Muscle of arm (tissue), 14 donors: ENCODE measurements at places on chromosomes 4 and X. TPM values are rescaled to one million over a fixed set of nuclear protein-coding genes. Genes with fewer than 3 reads are reported as not detected.

Gene EREG
- polyA plus RNA-seq = 0.15 TPM

Gene TENM3
- 17.8 TPM for polyA plus RNA-seq

Gene VCX3B
- polyA plus RNA-seq = not detected

GRCh38 chrX:68307769-68308168, 125.5 kb downstream of the OPHN1 start:
- no peak for DNase-seq

DNA sequence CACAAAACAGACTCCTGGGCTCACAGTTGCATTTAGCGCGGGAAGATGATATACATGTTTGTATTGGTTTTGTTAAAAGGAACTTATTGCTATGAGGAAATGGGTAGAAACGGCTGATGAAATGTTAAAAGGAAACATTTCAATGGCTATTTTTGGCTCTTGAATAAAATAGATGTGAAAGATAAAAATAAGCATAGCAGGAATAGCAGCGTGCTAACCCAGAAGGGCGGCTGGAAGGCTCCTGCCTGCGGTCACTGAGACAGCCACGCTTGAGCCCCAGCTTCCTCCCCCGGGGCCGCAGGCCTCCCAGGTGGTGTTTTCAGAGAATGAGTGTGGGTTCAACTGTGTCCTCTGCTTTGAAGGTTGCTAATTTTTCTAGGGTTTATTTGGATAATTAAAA, 35.0 kb upstream of the CLCN4 start:
- no peak for DNase-seq

DNA sequence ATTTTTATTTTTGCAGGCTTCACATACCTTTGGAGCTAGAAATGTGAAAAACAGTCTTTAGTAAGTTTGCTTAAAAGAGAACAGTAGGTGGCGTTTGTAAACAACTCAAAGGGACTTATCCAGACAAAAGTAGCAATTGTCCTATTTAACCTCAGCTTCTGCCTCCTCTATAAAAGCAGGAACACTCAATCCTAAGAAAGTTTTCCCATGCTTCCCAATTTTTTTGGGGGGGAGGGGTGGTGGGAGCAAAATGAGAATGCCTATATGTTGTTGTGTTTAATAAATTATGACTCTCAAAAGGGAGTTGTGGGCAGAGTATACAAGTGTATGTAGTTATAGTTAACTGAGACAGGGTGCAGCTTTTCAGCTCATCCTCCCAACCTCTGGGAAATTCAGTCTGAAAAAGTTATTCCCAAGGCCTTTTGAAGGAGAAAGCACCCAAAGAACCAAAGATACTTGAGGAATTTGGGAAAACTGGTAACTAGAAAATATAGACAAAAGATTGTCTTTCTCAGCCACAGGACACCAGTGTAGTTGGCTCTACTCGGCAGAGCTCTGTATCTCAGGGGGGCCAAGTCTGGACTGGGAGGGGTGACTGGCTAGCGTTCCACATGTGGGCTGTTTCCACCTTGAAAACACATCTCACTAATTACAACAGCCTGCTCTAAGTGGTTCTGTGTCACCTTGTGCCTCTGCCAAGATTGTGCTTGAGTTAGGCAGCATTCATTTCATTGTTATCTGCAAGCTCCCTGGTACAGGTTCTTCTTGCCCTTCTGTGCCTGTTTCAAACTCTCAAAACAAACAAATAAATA, 2.8 kb downstream of the SFRP2 start:
- DNase-seq = peak; percentile 41

Gene CT83
- polyA plus RNA-seq = not detected

DNA sequence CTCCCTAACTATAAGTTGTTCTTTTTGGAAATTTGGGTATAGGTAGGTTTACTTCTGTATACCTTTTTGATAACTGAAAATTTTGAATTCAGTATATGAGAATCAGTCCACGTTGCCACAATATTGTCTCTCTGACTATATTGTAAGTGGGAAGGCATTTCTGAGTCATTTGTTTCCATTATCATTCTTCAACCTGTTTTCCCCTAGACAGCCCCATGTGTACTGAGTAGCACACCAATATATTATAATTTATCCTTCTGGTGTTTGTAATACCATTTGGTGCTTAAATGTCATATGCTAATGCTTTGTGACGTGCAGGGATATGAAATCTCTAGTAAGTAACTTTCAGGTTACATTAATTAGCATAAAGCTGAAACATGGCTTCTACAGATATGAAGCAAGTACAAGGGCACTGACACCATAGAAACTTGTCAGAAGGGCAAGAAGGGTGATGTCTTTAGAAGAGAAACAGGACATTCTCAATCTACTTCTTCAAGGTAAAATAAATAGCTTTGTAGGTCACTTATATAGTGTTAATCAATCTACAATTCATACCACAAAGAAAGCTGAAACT, 27.7 kb downstream of the PAK3 start:
- no peak for DNase-seq

GRCh38 chr4:185859111-185859510, 47.1 kb upstream of the SORBS2 start:
- no peak for DNase-seq

DNA sequence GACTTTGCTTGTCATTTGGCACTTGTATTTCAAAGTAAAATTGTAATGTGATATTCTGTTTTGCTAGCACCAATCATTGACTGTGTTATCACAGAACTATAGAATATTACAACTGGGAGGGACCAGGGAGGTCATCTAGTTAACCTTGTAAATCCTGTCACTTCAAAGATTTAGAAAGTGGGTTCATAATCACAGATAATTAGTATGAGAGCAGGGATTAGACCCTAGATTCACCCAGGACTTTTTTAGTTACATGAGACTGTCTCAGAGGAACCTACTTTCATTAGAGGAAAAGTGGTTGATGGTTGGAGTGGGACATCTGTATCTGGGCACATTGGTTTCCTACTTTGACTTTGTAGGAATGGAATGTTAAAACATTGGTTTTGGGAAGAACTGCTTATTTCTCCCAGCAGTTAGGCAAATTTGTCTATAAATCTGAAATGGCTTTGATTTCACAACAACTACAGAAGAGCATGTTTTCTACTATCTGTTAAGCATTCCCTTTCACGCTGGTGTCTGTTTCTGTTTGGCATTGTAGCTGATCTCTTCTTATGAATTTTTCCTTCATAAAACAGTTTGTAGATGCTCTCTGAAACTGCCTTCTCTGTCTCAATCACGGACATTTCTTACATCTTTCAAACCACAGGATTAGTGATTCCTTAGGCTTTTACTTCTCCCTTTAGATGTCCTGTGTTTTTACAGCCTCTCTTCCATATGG, 144.1 kb downstream of the DIPK2B start:
- no peak for DNase-seq

Gene FGA
- 1.5 TPM for polyA plus RNA-seq

DNA sequence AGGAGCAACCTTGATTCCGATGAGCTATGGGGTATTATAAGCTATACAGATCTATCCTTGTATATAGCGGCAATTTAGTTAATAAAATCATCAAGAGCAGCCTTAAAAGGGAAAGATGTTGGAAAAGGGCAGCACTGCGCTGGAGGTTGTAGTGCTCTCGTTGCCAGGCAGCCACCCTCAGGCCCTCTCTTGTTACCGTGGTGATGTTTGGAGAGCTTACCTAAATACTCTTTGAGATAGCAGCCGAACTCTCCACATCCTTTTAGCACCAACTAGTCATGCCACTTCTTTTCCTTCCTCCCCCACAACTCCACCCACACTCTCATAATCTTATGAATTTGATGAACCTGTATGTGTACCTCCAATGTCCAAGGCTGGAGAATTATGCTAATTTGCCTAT, 3.8 kb upstream of the RADX start:
- no peak for DNase-seq

GRCh38 chr4:102843938-102844337, 16.6 kb upstream of the UBE2D3 start:
- no peak for DNase-seq

GRCh38 chr4:74044677-74045076, 6.2 kb upstream of the CXCL3 start:
- DNase-seq = no peak

GRCh38 chr4:182418054-182418734, 175.0 kb downstream of the TENM3 start:
- no peak for DNase-seq

- no peak for DNase-seq
Measured at GRCh38 chrX:56853436-56853835, 124.4 kb downstream of the NBDY start.

GRCh38 chr4:141102367-141102766, 30.9 kb downstream of the RNF150 start:
- no peak for DNase-seq

- DNase-seq = no peak
Measured at GRCh38 chr4:145878501-145879435, 59.9 kb downstream of the ZNF827 start.

Gene TLL1
- not detected for polyA plus RNA-seq

DNA sequence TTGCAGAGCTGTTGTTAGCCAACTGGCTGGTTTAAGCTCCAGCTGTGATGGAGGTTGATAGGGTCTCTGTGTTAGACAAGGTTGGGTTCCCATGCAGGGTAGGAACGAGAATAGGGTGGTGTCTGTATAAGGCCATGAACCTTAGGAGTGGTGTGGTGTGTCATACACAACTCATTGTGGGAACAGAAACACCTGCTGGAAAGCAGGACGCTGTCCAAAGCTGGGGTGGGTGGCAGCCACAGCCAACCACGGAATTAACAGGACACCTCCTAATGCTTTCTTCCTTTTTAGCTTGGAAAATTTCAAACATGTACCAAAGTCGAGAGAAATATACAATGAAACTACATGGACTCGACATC, 94.4 kb downstream of the ARHGAP10 start:
- no peak for DNase-seq

DNA sequence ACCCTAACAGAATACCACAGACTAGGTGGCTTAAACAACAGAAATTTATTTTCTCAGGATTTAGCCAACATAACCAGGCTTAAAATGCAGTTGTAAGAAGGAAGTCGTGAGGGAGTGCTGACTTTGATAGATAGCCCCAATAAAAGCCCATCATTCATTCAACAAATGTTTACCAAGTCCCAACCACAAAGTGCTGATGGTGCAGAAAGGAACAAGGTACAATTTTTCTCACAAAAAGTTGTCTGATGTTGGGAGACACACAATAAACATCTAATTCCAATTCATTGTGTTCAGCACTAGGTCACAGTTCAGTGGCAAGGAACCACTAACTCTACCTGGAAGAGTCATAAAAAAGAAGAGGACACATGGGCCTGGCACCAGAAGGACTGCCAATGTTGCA, 42.2 kb downstream of the AKAP4 start:
- DNase-seq = no peak

Gene PROM1
- polyA plus RNA-seq = 30.1 TPM

Gene NPY5R
- polyA plus RNA-seq = 0.24 TPM

- no peak for DNase-seq
Measured at GRCh38 chr4:169259271-169259670, 11.5 kb downstream of the SH3RF1 start.

Gene PCGF3
- polyA plus RNA-seq = 68.7 TPM

- DNase-seq = no peak
Measured at GRCh38 chrX:19842542-19842941, 44.9 kb downstream of the SH3KBP1 start.

Gene HELQ
- polyA plus RNA-seq = 18.1 TPM

GRCh38 chr4:184680698-184681097, 31.2 kb downstream of the PRIMPOL start:
- DNase-seq = no peak

Gene COPS4
- 71.8 TPM for polyA plus RNA-seq

Gene PRPS2
- 7.2 TPM for polyA plus RNA-seq

DNA sequence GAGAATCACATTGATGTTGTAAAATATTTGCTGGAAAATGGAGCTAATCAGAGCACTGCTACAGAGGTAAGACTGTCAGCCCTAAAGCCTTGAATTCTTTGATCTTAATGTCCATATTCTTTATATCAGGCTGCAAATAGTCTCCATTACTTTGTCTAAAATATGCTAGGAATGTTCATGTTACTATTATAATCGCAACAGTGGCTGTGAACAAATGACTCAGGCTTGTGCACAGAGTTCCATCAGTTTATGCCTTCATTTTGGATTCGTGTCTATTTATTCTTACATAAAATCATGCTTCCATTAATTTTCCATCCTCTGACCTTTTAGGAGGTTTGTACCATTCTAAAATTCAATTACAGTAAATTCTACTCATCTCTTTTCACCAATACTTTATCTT, 182.7 kb downstream of the ANK2 start:
- DNase-seq = no peak

GRCh38 chr4:71607780-71608677, 175.8 kb downstream of the GC start:
- no peak for DNase-seq

Gene PCDH19
- polyA plus RNA-seq = 4.6 TPM

DNA sequence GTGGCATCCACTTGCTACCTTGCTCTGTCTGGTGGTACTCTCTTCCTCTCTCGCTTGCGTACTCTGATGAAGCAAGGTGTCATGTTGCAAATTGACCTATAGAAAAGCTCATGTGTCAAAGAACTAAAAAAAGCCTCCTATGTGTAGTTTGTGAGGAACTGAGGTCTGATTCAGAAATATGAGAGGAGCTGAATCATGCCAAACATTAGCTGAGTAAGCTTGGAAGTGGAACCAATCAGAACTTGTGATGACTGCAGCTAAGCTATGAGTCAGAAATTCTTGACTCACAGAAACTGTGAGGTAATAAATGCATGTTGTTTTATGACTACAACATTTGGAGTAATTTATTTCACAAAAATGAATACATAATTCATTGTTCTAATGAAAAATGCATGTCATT, 2138.8 kb downstream of the PCDH7 start:
- DNase-seq = no peak

DNA sequence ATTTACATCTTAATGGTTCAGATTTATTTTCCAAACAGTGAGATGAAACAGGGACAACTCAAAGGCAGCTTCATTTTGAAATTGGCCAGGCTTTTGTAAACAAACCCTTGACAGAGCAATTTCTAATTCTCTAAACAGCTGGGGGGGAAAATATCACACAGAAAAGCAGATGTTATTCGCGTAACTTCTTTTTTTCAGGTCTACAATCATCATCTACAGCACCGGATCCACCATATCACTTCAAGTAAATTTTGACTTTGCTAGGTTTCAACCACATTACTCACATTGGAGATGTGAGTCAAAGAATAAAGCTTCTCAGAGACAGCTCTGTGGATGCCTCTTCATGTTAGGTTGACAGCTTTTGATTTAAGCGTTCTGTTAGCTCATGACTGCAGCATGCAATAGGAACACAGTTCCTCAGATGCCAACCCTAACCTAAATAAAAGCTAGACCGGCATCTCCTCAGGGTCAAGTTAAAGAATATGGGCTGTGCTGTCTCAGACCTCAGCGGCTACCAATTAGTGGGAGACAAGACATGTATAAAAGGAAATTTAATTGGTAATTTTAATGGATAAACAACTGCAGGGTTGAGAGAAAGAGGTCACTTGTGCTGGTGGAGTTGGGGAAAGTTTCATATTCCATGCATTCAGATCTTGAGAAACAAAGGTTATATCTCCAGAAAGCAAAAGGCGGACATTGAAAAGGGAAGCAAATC, 26.8 kb downstream of the AMELX start:
- no peak for DNase-seq

GRCh38 chr4:10697086-10697485, 12.5 kb upstream of the CLNK start:
- no peak for DNase-seq

Gene AREG
- polyA plus RNA-seq = not detected

Gene SCML2
- 8.9 TPM for polyA plus RNA-seq

- peak; percentile 37 for DNase-seq
Measured at GRCh38 chr4:16608123-16608522, 290.3 kb downstream of the LDB2 start.
